ENCODE measurements at places on chromosomes 1 and 21.
A peak's percentile ranks its signal among the peaks of the same experiment; 100 is the strongest.

- H3K27me3 ChIP-seq, result no peaks in the 10 kb centered on the region
- H3K27ac ChIP-seq, result no peak overlapping the region
- H3K4me1 ChIP-seq, result no peaks in the 10 kb centered on the region
- no peak for DNase-seq
- H3K36me3 ChIP-seq, result no peaks in the 10 kb centered on the region
Measured at GRCh38 chr1:213389061-213389581, 338.1 kb downstream of the RPS6KC1 start.

GRCh38 chr1:58816747-58817221, 32.9 kb upstream of the JUN start:
- H3K4me3 ChIP-seq, result peak overlapping the region; percentile 61
- H3K27ac ChIP-seq, result peak overlapping the region; percentile 85
- DNase-seq, result no peak

DNA sequence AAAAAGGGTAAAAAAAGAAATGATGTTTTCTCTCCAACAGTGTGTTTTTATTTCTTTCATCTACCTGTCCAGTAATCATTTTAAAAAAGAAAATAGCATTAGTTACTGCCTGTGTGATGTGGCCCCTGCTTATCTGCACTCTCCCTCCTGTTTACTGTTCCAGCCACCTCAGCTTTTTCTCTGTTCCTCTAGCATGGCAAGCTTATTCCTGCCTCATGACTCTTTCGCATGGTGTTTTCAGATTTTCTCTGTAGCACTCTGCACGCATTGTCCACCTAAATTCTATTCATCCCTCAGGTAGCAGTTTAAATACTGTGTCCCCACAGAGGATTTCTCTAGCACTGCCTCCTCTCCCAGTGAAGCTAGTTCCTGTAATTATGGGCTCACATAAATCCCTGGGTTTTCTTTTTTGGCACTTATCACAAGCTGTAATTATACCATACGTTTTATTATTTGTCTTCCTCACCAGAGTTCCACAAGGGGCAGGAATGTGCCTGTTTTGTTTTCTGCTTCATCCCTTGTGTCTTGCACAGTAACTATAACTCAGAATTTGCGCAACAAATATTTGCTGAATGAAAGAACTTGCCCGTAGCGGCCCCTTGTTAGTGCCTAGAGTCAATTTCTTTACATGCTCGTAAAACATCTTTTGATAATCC, 51.4 kb upstream of the LRIG2 start:
- no peaks in the 10 kb centered on the region for H3K27me3 ChIP-seq
- H3K4me3 ChIP-seq, result no peak overlapping the region
- H3K36me3 ChIP-seq, result no peaks in the 10 kb centered on the region
- no peak for DNase-seq

DNA sequence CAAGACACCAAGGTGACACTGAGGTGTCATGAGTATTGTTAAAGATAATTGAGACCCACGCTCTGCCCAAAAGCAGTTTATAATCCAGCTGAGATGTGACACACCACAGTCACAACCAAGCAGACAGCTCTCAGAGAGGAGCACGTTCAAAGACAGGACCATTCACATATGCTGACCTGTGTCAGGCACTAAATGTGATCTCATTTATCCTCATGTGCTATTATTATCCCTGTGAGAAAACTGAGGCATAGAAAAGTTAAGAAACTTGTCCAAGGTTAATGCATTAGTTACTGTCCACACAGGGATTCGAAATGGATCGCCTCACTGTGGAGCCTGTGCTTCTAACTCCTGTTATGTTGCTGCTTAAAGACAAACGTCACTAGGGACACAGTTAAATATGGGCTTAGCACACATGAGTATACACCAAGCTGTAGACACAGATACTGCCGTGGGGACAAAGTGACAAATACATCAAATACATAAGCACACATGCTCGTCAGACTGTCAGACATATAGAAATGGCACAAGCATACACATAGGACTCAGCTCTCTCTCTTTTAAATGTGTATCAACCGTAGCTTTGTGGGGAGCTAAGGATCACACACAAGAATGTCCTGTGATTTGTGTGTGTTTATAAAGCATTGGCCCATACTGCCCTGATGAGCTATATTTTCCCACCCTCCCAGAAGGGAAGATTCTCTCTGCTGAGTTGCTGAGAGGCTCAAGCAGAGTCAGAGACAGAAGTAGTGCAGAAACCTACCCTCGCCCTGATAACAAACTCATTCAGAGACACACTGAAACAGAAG, 3.5 kb upstream of the IGSF8 start:
- H3K36me3 ChIP-seq, result no peaks in the 10 kb centered on the region
- H3K27me3 ChIP-seq, result no peaks in the 10 kb centered on the region
- peaks cover 71% of the 10 kb centered on the region for H3K4me1 ChIP-seq
- peak overlapping the region; percentile 51 for H3K27ac ChIP-seq
- no peak overlapping the region for H3K4me3 ChIP-seq

- peak overlapping the region; percentile 95 for H3K4me3 ChIP-seq
- H3K36me3 ChIP-seq, result peaks cover 8% of the 10 kb centered on the region
- peaks cover 46% of the 10 kb centered on the region for H3K4me1 ChIP-seq
- no peak for DNase-seq
Measured at GRCh38 chr1:40377512-40377911, 4.0 kb downstream of the SMAP2 start.

DNA sequence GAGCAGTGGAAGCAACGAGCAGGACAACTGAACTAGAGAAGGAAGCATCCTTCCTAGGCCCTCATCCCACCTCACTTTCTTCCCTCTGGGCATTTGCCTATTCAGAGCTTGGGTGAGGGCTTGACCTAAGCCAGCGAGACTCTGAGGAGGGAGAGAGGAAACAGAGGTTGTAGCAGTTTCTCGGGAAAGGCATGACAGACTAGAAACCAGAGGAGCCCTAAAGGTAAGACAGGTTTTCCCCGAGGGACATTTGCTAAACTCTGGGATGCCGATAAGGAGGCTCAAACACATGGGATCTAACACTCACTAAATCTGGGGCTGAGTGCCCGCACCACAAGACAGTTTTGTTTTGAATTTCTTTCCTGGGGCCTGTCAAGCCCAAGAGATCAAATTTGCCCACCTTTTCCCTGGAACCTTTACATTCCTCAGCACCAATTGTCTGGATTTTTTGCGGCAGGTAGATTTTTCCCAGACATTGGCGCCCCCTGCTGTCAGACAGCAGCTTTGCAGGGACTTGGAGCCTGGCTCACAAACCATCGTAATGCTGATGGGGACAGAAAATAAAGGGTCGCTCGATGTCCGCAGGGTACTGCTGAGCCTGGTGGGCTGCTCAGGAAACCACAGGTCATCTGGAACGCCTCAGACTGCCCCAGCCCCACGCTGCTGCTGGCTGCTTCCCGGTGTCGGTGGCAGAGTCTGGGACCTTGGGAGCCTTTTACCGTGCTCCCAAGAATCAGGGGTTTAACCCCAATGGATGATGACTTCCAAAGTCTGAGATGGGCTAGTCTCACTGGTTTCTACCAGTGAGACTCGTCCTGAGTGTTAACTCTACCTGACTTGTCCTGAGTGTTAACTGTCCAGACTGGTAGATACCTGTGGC, 23.4 kb upstream of the TSPAN2 start:
- H3K4me1 ChIP-seq, result peaks cover 6% of the 10 kb centered on the region
- H3K27me3 ChIP-seq, result no peaks in the 10 kb centered on the region
- H3K36me3 ChIP-seq, result no peaks in the 10 kb centered on the region
- DNase-seq, result peak; percentile 82

DNA sequence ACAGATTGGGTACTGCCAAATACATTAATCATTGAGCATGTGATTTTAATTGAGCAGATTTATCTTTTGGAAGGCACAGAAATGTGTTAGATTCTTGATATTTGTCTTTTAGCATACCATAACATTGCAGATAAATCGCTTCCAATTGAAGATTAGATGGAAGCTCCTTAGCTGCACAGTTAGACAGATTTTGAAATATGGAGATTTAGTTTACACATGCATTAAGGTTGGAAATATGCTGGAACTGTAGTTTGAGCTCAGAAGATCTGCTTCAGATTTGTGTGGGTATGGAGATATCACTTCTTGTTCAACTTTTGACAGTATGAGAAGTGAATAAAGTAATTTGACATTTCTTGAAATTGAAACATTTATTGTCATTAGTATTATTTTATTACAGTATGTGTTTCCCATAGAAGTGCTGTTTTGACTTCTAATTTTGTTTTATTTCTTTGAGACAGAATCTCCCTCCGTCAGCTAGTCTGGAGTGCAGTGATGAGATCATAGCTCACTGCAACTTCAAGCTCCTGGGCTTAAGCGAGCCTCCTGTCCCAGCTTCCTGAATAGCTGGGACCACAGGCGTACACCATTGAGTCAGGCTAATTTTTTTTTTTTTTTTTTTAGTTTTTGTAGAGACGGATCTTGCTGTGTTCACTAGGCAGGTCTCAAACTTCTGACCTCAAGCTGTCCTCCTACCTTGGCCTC, 29.1 kb downstream of the THRAP3 start:
- DNase-seq, result no peak
- no peaks in the 10 kb centered on the region for H3K27me3 ChIP-seq
- H3K4me1 ChIP-seq, result peaks cover 97% of the 10 kb centered on the region

All from spleen (tissue), 13 donors.